ENCODE measurements at places on chromosomes 1 and 21.

DNA sequence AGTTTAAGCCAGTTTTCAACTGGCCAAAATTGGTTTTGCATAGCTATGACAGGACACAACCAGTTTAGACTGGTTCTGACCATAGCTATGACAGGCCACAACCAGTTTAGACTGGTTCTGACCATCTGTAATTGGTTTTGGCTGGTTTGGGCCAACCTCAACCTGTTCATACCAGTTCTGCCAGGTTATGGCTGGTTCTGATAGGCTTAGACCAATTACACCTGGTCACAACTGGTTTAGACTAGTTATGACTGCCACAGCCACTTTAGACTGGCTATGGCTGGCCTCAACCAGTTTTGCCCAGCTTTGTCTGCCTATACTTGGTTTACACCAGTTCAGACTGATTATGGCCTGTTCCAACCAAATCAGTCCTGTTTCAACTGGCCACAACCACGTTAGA, 353.2 kb upstream of the CAMK1G start:
- DNase-seq: no peak

DNA sequence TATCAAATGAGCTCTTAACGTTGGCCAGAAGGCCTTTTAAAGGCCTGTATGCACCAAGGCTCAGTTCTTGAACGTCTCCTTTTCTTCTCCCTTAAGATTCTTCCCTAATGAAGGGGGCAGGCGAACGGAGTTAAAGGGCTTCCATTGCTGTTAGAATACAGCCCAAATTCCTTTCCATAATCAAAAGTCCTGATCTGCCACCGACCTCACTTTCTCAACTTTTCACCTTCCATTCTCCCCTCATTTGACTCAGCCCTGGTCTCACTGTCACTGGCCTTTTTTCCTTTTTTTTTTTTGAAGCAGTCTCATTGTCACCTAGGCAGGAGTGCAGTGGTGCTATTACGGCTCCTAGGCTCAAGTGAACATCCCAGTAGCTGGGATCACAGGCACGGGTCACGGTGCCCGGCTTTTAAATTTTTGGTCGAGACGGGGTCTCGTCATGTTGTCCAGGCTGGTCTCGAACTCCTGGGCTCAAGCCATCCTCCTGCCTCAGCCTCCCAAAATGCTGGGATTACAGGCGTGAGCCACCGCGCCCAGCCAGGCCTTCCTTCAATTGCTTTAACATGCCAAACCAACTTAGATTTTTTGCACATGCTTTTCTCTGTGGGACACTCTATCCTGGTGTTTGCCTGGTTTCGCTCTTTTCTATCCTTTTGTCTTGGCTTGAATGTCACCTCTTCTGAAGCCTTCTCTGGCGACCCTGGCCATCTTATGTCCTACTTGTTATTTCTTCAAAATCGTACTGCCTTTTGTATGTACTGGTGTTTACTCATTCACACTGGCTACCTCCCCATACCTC, 612 bp upstream of the CMPK1 start:
- DNase-seq: no peak

GRCh38 chr1:185811073-185811709, 77.0 kb downstream of the HMCN1 start:
- no peak for DNase-seq

GRCh38 chr1:77716065-77716464, 33.6 kb upstream of the ZZZ3 start:
- DNase-seq: no peak

DNA sequence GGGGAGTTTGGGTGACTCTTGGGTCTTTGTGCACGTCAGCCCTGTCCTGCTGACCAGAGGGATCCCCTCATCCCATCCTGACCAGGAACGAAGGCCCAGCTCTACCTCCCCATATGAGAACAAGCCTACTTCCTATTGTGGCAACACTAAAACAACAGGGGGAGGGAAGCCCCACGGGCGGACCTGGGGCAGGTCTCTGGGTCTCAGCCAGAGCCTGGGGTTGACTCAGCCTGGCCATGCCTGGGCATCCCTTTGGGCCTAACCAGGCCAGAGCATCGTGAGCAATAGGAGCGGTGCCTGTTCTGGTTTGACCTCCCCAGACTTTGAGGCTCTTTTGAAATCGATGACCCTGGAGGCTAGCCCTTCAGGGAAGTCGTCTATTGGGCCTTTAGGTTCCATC, 16.8 kb downstream of the RPS6KA1 start:
- DNase-seq: no peak

DNA sequence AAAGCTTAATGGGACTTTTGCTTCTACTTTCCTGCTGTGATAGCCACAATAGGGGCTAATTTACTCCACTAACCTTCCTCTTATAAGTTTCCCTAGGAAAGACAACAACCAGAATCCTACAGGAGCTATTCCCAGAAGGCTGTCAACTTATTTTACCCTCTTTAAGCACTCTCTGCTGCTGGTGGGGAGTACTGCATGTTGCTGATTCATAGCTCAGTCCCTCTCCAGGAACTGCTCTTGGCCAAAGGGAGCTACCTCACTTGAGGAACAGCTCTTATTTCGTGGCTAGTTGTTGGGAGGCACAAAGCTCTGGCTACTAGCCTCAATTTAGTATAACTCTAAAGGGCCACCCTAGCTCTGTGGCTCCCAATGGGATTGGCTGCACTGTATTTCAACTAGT, 37.2 kb downstream of the ADSS2 start:
- DNase-seq: no peak

GRCh38 chr1:93155335-93155734, 24.9 kb downstream of the TMED5 start:
- DNase-seq: no peak

DNA sequence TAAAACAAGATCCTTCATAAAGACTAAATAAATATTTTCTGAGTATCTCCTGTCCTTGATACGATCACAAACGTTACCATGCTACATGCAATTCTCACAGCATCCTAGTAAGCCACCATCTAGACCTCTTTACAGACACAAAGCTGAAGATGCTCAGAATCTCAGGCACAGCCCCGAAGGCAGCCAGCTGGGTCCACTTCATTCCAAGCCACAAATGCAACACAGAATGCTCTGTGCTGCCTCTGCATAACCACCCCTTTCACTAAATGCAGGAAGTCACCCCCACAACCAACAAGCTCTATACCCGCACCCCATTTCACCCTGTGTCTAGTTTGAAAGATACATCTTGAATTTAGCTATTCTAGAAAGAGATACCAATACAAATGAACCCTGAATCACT, 12.9 kb downstream of the RCAN1 start:
- no peak for DNase-seq

DNA sequence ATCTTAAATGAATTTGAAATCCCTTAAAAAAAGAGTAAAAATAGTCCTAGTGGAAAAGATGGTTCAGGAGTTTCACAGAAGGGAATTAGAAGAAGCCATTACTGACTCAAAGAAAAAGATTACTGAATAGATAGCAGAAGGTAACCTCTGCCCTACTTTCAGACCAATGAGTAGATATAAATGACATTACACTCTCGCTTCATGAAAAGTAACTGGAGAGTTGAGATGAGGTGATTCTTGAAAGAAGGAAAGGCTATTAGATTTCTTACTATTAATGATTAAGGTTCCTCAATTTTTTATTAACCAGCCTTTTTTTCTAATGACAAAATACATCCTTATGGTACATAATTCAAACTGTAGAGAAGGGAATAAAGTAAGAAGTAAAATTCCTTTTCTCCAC, 28.3 kb downstream of the CCN1 start:
- DNase-seq: no peak

GRCh38 chr1:91747666-91748065, 138.3 kb downstream of the TGFBR3 start:
- no peak for DNase-seq

GRCh38 chr1:28173151-28173979, 3.1 kb downstream of the PTAFR start:
- DNase-seq: no peak

- DNase-seq: no peak
Observed at GRCh38 chr21:26153758-26154157, 16.8 kb downstream of the APP start.

DNA sequence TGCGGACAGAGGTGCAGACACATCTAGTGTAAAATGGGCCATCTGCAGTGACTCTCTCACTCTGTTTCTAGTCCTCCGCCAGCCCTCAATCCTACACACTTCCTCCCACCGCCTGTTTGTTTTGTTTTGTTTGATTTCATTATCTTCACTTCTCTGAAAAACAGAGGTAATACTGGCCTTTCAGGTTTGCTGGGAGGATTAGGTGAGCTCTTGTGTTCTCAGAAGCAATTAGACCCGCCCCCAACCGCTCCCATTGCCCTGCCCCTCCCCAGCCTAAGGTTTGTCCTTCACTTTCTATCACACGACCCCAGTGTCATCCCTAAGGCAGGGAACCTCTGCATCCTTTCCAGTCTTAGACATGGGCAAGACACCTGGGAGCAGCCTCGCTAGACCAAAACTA, 43.2 kb upstream of the TACSTD2 start:
- DNase-seq: no peak

- DNase-seq: no peak
Observed at GRCh38 chr1:203278082-203278884, 27.0 kb upstream of the BTG2 start.

DNA sequence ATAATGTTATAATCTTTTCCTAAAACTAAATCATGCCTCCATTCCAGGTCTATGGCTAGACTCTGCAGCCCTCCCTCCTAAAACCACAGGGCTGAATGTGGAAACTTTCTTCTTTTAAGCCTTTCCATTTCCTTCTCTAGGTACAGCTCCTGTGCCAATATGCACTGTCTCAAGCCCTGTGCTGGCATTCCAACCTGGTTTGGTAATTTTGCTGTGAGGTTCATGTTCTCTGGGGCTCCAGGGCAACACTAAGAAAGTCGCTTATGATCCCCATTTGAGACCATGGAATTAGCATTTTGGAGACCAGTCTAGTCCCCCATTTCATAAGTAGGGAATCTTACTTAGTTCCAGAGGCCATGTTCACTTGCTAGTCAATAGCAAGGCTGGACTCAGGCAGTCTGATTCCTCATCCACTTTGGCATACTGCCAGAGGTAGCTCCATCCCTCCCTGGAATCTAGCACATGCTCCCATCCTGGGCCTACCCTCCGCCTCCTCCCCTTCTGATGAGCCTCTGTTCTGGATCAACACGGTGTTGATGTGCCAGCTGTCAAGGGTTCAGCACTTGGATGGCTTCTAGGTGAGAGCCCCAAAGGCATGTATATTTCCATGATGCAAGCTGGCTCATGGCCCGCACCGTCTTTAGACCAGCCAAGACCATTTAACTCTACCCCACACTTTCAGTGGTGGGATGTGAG, 36.5 kb downstream of the ZMYND12 start:
- no peak for DNase-seq

DNA sequence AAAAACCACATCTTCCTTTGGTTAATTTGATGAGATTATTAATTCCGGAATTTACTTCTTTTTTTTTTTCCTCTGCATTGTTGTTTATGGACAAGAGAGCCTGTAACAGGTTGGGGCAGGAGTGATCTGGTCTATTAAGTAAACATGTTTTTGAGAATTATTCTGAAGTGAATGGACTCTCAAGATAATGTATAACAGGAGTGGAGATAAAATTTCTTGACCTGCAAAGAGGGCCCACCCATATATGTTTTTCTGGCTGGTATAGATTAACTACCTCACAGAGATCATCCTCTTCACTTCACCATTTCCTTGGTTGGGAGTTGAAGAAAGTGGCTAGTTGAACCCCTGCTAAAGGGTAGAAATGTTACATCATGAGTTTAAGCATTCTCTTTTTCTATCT, 10.7 kb downstream of the DDI2 start:
- no peak for DNase-seq

DNA sequence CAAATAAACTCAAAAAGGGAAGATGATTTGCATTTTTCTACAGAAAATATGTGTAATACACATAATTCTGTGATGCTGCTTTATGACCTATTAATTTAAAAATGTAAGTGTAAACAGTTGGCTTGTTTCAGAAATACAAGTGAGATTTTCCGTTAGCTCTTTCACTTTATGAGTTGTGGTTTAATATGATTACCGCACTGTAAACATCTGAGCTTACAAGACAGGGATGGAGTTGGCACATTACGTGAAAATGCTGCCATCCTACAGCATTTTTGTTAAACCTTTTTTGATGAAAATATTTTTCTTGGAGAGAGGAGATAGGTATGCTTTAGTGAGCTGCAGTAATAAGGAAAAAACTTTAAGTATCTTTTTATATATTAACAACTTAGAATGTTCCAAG, 426.8 kb upstream of the ADAMTS5 start:
- DNase-seq: no peak

DNA sequence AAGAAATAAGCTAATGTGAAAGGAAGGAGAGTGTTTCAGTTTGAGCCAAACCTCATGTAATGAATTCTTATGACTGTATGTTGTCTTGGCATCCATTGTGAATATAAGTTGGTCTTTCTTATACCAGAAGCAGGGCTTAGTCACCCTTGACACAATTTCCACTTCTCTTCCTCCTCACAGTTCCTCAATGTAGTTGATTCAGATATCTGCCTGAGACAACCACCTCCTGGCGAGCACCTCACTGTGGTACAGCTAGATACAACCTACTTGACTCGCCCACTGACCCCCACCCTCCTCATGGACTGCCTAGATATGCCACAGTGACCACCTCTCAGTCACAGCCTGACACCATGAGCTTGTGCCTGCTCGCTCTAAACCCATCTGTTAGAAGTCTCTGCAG, 45.6 kb downstream of the KYAT3 start:
- no peak for DNase-seq

GRCh38 chr1:245754463-245754961, 599.7 kb downstream of the KIF26B start:
- no peak for DNase-seq

DNA sequence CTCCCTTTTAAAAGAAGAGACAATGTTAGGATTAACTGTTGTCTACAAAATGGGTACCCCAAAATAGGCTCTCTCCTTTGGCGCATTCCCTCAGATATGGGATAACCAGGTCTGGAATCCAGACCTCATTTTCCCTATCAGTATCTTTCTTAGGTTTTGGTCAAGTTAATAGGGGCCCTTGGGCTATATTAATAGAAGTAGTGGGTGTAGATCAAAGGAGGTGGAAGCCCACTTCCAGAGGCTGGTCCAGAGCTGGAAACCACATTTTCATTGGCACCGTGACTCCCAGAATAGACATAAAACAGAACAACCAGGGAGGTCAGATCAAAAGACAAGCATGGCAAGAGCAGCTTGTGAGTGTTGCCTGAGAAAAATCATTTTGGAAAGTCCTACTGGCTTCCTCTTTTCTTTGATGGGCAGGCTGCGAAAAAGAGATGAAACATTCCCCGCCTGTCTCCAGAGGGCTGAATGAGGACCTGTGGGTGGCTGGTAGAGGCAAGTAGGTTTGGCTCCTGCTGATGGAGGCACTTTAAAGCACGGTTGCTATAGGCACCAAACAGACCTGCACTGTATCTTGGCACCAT, 25.8 kb upstream of the KIF21B start:
- DNase-seq: no peak

- no peak for DNase-seq
Observed at GRCh38 chr1:108852221-108852975, 4.5 kb downstream of the AKNAD1 start.

DNA sequence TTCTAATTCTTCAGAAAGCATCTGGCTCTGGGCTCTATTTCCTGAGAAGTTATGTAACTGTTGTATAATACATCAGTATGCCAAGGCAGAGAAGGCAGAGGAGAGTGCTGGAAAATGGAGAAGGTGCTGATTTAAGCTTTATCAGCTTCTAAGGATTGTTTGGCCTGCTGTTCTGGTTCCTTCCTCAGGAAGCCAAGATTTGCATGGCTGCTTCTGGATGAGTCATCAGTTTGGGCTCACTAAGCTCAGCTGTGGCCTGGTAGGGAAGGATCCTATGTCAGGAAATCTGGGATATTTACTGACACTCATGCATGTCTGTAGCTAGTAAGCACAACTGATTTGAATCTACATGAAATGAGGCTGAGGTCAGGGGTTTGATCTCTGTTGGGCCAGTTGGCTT, 73.2 kb upstream of the ADGRL4 start:
- DNase-seq: peak; percentile 23

- DNase-seq: no peak
Observed at GRCh38 chr1:219833214-219833815, 95.0 kb downstream of the SLC30A10 start.

All from HCT116 (cell line).